Hair follicular keratinocyte (primary cell): ENCODE measurements at places on chromosomes 6 and 20. TPM values are rescaled to one million over a fixed set of nuclear protein-coding genes. Genes with fewer than 3 reads are reported as not detected.

Gene BMP5
- total RNA-seq = not detected in 2 replicates

Gene TNNC2
- not detected in 2 replicates for total RNA-seq

Gene HUS1B
- 0.34 and 0.55 TPM in 2 replicates for total RNA-seq

Gene EMILIN3
- 0.04 TPM in 1 of 2 replicates, not detected in the other for total RNA-seq

Gene LHFPL5
- total RNA-seq = not detected in 2 replicates

Gene MAFB
- total RNA-seq = 0.16 and 0.65 TPM in 2 replicates

Gene CRISP3
- total RNA-seq = not detected in 2 replicates

Gene HAO1
- total RNA-seq = not detected in 2 replicates

Gene LY6G6C
- 0.15 TPM in 1 of 2 replicates, not detected in the other for total RNA-seq

Gene NRN1
- total RNA-seq = 0.39 and 0.68 TPM in 2 replicates

Gene SYNDIG1
- total RNA-seq = 0.27 and 5.9 TPM in 2 replicates

Gene NCOA5
- 12.1 and 14.0 TPM in 2 replicates for total RNA-seq

Gene PCSK2
- not detected in 2 replicates for total RNA-seq

Gene TMEM170B
- total RNA-seq = 0.04 and 0.08 TPM in 2 replicates

Gene COL11A2
- 0.08 TPM in 1 of 2 replicates, not detected in the other for total RNA-seq

Gene HLA-DMB
- total RNA-seq = not detected in 2 replicates

Gene CGA
- total RNA-seq = not detected in 2 replicates

Gene NRSN1
- total RNA-seq = not detected in 2 replicates

Gene SPATA25
- total RNA-seq = not detected in 2 replicates

Gene ELOVL4
- total RNA-seq = 6.8 and 7.0 TPM in 2 replicates

Gene CD40
- total RNA-seq = 7.4 and 10.9 TPM in 2 replicates

Gene GPR31
- total RNA-seq = not detected in 2 replicates

Gene ADGRG6
- total RNA-seq = 17.7 and 19.3 TPM in 2 replicates

Gene FOXF2
- total RNA-seq = 0.49 TPM in 1 of 2 replicates, not detected in the other

Gene PHACTR3
- 0.38 and 0.70 TPM in 2 replicates for total RNA-seq

Gene TMEM74B
- total RNA-seq = 0.30 and 0.39 TPM in 2 replicates

Gene TPD52L1
- 83.5 and 127 TPM in 2 replicates for total RNA-seq

Gene ADGRF5
- total RNA-seq = not detected in 2 replicates

Gene RHAG
- not detected in 2 replicates for total RNA-seq

Gene WFDC10B
- total RNA-seq = not detected in 2 replicates

Gene MEP1A
- 0.11 TPM in 1 of 2 replicates, not detected in the other for total RNA-seq

Gene NHSL1
- total RNA-seq = 15.2 and 26.2 TPM in 2 replicates

Gene REM1
- not detected in 2 replicates for total RNA-seq

Gene GGTLC1
- total RNA-seq = not detected in 2 replicates

Gene CFAP206
- not detected in 2 replicates for total RNA-seq

Gene DUSP15
- 0.23 TPM in 1 of 2 replicates, not detected in the other for total RNA-seq

Gene FRMD1
- total RNA-seq = not detected in 2 replicates

Gene SLC17A1
- not detected in 2 replicates for total RNA-seq

Gene UBE2V1
- 49.4 and 63.3 TPM in 2 replicates for total RNA-seq

Gene INSM1
- not detected in 2 replicates for total RNA-seq

Gene SLC44A4
- 0.04 TPM in 1 of 2 replicates, not detected in the other for total RNA-seq

Gene C6orf15
- total RNA-seq = 0.16 TPM in 1 of 2 replicates, not detected in the other

Gene SMIM8
- 2.3 and 2.7 TPM in 2 replicates for total RNA-seq

Gene EPPIN
- not detected in 2 replicates for total RNA-seq

Gene RAET1E
- 1.7 and 6.5 TPM in 2 replicates for total RNA-seq

Gene FAM83D
- total RNA-seq = 17.0 and 68.2 TPM in 2 replicates
